ENCODE measurements at places on chromosomes 2 and 18.

DNA sequence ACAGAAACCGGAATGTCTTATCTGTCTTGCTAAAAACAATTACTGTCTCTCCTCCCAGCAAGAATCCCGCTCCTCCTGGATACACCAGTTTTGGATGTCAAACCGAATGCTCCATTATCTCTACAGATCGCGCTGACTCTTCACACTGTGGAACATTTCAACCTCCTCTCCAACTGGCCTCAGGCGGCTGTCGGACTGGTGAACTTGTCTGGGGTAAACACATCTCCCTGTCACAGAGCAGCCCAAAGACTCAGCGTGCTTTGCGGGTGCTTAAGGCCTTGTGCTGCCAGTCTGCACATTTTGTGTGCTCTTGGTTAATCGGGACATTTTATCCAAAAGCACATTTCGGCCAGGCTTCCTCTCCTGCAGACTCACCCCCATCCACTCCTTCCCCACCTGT is 173.1 kb downstream of the ICOS start:
- no peak for DNase-seq

- no peak for DNase-seq
Measured at GRCh38 chr2:205767617-205768016, 85.3 kb downstream of the NRP2 start.

- peak; percentile 92 for DNase-seq
Measured at GRCh38 chr2:108594132-108594981, 60.1 kb downstream of the LIMS1 start.

DNA sequence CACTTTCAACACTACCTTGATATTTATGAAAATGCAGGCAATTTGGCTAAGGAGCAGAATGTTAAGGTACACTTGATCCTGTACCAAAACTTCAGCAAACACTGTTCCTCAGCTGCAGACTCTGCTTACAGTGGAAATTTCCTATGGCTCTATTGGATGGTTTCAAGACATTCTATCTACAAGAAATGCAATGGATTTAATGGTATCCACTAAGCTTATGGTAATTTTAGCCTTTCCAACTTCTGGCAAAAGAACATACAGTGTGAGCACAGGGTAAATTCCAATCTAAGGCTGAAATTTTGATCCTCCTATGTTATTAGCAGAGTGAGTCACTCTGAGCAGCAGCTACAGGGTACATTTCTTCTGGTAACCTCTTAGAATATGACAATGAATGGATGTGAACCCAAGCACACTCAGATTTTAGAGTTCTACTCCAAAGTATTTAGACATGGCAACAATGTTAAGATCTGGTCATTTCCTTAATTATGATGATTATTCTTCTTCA is 361.8 kb upstream of the PIK3C3 start:
- no peak for DNase-seq

GRCh38 chr18:59219672-59220163 is at the start of gene GRP:
Gene GRP, plus strand, starts transcription at chr18:59220158. Its CDS starts 108 bp downstream, at chr18:59220266.
- DNase-seq: no peak
